Ovary (tissue), 10 donors: ENCODE measurements at places on chromosomes 12 and 14. TPM values are rescaled to one million over a fixed set of nuclear protein-coding genes. Genes with fewer than 3 reads are reported as not detected.

ENDOU gene
- 0.95 TPM for total RNA-seq

AACS gene
- total RNA-seq = 7.5 TPM

DNA sequence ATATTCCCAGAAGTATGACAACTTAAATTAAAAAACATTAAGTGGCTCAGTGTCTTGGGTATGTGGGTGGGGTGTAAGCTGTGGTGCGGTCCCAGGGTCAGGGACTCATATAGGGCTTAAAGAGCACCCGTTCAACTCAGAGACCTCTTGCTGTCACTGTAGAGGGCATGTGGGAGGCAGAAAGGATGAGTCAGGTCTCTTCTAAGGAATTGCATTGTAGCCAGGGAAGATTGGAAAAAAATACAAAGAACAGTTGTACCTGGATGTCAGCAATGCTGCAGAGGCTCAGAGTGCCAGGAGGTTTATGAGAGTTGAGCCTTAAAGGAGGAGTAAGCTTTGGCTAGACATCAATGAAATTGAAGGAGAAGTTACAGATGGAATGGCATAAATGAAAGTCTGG lies 104.1 kb downstream of the MYRFL start:
- H3K27me3 ChIP-seq = no peaks in the 10 kb centered on the region
- H3K27ac ChIP-seq = no peak overlapping the region
- DNase-seq = no peak
- H3K36me3 ChIP-seq = no peaks in the 10 kb centered on the region

- no peaks in the 10 kb centered on the region for H3K36me3 ChIP-seq
- peaks cover 6% of the 10 kb centered on the region for H3K4me1 ChIP-seq
- H3K4me3 ChIP-seq = no peak overlapping the region
- H3K27ac ChIP-seq = no peak overlapping the region
These were observed 4.0 kb downstream of the THTPA start for GRCh38 chr14:23559926-23560520.

DNA sequence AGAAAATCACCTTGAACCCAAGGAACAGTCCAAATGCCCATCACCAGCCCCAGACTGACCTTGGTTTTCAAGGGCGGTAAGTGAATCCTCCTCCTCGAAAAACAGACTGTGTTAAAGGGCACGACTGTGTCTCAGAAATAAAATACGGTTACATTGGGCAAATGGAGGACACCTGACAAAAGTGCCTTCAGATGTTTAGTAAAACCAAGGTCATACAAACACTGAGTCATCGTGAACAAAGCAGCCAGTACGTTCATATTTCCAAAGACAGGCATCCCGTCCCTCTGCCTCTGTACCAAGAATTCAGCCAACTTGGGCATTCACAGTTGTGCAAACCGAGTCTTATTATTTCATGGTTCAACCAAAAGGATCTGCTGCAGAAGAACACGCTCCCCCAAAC lies 25.9 kb downstream of the FOXN3 start:
- H3K27me3 ChIP-seq = no peaks in the 10 kb centered on the region
- peaks cover 26% of the 10 kb centered on the region for H3K4me1 ChIP-seq
- no peaks in the 10 kb centered on the region for H3K36me3 ChIP-seq
- no peak for DNase-seq
- peak overlapping the region; percentile 74 for H3K27ac ChIP-seq
- no peak overlapping the region for H3K4me3 ChIP-seq

DNA sequence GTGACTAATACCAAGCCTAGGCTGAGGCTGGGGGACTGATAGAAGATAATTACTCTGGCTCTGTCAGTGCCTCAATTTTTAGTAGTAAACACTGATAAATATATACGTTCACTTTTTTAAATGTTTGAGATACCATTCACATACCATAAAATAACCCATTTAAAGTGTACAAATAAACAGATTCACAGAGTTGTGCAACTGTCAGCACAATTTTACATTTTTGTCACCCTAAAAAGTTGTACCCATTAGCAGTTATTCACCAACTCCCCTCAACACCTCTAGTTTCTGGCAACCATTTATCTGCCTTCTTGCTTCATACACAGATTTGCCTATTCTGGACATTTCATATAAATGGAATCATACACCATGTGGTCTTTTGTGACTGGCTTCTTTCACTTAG lies 15.1 kb downstream of the PPP1R12A start:
- no peak for DNase-seq
- H3K36me3 ChIP-seq = no peaks in the 10 kb centered on the region
- no peak overlapping the region for H3K4me3 ChIP-seq
- H3K27ac ChIP-seq = no peak overlapping the region

DNA sequence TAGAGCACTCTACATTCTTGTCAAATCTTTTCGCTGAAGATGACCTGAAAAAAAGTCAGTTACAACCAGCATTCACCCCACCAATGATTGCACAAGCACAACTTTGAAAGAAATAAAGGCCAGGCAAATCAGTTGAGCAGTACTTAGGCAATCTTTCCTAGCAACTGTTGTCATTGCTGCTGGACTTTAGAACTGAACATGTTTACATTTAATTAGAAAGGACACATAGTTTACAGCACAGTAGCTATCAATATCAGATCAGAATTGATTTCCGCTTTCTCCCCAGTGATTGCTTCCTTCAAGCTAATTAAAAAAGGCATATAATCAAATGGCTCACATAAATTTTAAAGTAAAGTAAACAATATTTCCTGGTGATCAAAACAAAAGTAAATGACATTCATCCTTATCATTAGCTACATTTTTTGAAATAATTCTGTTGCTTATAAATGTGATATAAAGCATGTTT lies 128.4 kb downstream of the FOXA1 start:
- H3K4me1 ChIP-seq = no peaks in the 10 kb centered on the region
- no peaks in the 10 kb centered on the region for H3K36me3 ChIP-seq
- H3K27me3 ChIP-seq = no peaks in the 10 kb centered on the region
- DNase-seq = no peak
- no peak overlapping the region for H3K4me3 ChIP-seq
